ENCODE measurements at places on chromosomes 3 and 15. TPM values are rescaled to one million over a fixed set of nuclear protein-coding genes. Genes with fewer than 3 reads are reported as not detected.
A peak's percentile ranks its signal among the peaks of the same experiment; 100 is the strongest.

DNA sequence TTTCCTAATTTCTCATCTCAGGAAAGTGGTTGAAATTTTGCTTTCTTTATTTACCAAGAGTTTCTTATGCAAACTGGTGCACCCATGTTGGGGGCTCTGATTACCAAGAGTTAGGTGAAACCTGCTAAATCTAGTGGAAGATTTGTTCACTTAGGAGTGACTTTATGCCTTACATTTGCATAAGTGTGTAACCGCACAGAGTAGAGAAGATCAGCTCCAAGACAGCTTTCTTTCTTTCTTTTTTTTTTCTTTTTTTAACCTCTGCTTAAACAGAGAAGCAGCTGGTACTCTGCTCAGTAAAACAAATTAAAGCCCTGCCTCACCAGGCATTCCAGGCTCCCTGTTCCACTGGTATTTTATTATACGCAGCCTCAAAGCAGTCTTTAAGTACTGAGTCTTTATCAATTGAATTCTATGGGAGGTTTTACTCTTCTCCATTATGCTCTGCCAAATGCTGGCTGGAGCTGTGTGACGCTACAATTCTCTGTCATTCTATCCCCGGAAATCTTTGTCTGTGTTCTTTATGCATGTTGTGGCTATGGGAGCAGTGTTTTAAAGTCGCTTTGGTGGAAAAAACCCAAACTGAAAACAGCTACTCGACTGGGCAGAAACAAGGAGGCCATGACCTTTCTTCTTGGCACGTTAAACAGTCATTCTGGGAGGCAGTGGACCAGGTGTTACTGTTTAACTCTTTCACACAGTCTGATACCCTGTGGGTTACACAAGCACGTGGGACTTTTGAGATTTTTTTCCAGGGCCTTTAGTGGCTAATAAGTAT lies 55.2 kb upstream of the GBE1 start:
- H3K27me3 ChIP-seq, result no peaks in the 10 kb centered on the region
- H3K27ac ChIP-seq, result no peak overlapping the region
- DNase-seq, result no peak
- H3K4me3 ChIP-seq, result no peak overlapping the region

DNA sequence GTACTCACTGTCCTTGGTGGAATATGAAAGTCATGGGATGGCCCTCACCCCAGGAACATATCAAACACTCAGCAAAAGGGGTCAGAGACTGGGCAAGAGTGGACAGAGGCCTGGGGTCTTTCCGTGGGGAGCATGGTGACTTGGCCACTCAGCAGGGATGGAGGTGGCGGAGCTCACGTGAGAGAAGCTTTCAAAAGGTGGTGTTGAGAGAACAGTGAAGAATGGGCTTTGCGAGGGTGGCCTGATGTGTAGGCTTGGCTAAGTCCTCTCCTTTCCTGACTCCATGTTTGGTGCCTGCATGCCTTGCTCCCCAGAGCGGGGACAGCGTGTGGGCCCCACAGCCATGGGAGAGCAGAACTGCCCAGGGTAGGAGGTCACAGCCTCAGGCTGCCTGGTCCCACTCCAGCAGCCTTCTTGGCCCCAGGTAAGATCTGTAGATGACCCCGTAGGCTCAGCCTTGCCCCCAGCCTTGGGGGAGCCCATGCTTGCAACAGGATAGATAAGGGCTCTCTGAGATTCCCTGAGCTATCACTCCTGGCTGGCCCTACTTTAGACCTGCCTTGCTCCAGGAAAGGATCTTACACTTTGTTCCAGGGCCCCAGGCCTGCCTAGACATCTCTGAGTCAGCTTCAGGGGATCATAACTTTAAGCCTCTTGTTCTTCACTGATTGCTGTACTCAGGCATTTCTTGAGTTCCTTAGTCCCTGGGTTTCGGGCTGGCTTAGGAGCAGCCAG lies 17.0 kb downstream of the RPLP1 start:
- no peaks in the 10 kb centered on the region for H3K36me3 ChIP-seq
- no peak for DNase-seq
- H3K27me3 ChIP-seq, result no peaks in the 10 kb centered on the region
- H3K4me3 ChIP-seq, result no peak overlapping the region

Gene CPEB1
- 5.2 TPM for polyA plus RNA-seq

GRCh38 chr3:124172283-124172682 lies 180.4 kb upstream of the ROPN1 start:
- H3K27ac ChIP-seq, result no peak overlapping the region
- no peak for DNase-seq
- H3K27me3 ChIP-seq, result no peaks in the 10 kb centered on the region
- H3K4me3 ChIP-seq, result no peak overlapping the region
- no peaks in the 10 kb centered on the region for H3K36me3 ChIP-seq

Gene TM4SF1
- polyA plus RNA-seq, result 0.49 TPM

Gene LRRC31
- not detected for polyA plus RNA-seq

DNA sequence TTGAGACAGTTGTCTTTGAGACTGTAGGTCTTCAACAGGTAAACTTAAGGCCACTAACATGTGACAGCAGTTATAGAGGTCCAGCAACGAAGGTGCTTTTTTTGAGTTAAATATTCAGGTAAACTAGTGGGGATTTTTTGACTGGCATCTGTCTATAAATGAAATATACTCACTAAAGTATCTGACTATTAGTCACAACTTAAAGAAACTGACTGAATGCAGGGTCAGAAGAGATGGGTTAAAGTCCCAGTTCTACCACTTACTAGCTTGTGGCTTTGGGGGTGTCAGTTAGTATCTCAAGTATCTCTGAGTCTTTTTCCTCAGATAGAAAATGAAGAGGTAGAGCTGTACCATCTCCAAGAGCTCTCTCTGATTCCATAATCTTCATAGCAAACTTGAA lies 18.0 kb downstream of the MIX23 start:
- H3K27me3 ChIP-seq, result no peaks in the 10 kb centered on the region
- H3K4me3 ChIP-seq, result no peak overlapping the region
- H3K4me1 ChIP-seq, result peaks cover 3% of the 10 kb centered on the region
- H3K27ac ChIP-seq, result no peak overlapping the region

Gene IQCF5
- not detected for polyA plus RNA-seq

- H3K4me1 ChIP-seq, result 0 out of 2 replicates have a peak, but pooled peaks cover 7% of the 10 kb centered on the region
- H3K36me3 ChIP-seq, result no peaks in the 10 kb centered on the region
- DNase-seq, result no peak
- no peak overlapping the region for H3K4me3 ChIP-seq
- H3K27me3 ChIP-seq, result no peaks in the 10 kb centered on the region
Measured at GRCh38 chr15:95556225-95556624, 774.3 kb upstream of the NR2F2 start.

- peaks cover 5% of the 10 kb centered on the region for H3K4me1 ChIP-seq
- no peak overlapping the region for H3K4me3 ChIP-seq
- H3K27ac ChIP-seq, result no peak overlapping the region
- DNase-seq, result no peak
Measured at GRCh38 chr3:57937092-57937491, 71.1 kb upstream of the FLNB start.

Gene COL7A1
- polyA plus RNA-seq, result 3.0 TPM

DNA sequence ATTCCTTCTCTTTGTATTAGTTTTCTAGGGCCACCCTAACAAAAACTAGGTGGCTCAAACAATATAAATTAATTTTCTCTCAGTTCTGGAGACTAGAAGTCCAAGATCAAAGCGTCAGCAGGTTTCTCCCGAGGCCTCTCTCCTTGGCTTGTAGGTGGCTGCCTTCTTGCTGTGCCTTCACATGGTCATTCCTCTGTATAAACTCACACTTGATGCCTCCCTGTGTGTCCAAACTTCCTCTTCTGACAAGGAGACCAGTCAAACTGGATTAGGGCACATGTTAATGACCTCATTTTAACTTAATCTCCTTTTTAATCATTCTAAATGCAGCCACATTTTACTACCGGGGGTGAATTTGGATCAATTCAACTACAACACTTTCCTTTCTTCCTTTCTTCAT lies 691.1 kb downstream of the DIPK2A start:
- H3K4me1 ChIP-seq, result no peaks in the 10 kb centered on the region
- no peak overlapping the region for H3K27ac ChIP-seq
- H3K4me3 ChIP-seq, result no peak overlapping the region
- DNase-seq, result no peak
- no peaks in the 10 kb centered on the region for H3K36me3 ChIP-seq
- H3K27me3 ChIP-seq, result no peaks in the 10 kb centered on the region

DNA sequence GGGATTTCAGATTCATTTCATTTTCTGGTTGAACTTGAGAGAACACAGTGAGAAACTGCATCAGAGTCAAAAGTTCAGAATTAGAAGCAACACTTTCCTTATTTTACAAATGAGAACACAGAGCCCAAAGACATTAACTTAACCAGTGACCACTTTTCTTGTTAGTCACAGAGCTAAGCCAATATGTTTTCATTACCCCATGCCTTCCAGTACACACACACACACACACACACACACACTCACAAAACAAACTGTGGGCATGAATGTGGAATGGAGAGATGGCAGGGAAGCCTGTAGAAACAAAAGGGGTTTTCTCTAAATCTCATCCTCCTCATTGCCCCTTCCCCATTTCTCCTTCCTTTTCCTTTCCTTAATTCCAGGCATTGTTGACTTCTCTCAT lies 267.4 kb upstream of the GADL1 start:
- DNase-seq, result no peak
- peaks cover 17% of the 10 kb centered on the region for H3K4me1 ChIP-seq
- H3K27me3 ChIP-seq, result no peaks in the 10 kb centered on the region
- no peaks in the 10 kb centered on the region for H3K36me3 ChIP-seq
- H3K4me3 ChIP-seq, result no peak overlapping the region

- H3K27me3 ChIP-seq, result no peaks in the 10 kb centered on the region
- no peaks in the 10 kb centered on the region for H3K4me1 ChIP-seq
- H3K27ac ChIP-seq, result no peak overlapping the region
- H3K36me3 ChIP-seq, result no peaks in the 10 kb centered on the region
Measured at GRCh38 chr3:183211352-183211751, 41.7 kb upstream of the B3GNT5 start.

GRCh38 chr15:77607111-77607893 lies 25.4 kb downstream of the LINGO1 start:
- H3K4me1 ChIP-seq, result peaks cover 46% of the 10 kb centered on the region
- no peaks in the 10 kb centered on the region for H3K36me3 ChIP-seq
- DNase-seq, result no peak
- no peak overlapping the region for H3K27ac ChIP-seq
- no peak overlapping the region for H3K4me3 ChIP-seq

Gene RAD51
- polyA plus RNA-seq, result 19.5 TPM

Gene KNL1
- polyA plus RNA-seq, result 16.7 TPM

DNA sequence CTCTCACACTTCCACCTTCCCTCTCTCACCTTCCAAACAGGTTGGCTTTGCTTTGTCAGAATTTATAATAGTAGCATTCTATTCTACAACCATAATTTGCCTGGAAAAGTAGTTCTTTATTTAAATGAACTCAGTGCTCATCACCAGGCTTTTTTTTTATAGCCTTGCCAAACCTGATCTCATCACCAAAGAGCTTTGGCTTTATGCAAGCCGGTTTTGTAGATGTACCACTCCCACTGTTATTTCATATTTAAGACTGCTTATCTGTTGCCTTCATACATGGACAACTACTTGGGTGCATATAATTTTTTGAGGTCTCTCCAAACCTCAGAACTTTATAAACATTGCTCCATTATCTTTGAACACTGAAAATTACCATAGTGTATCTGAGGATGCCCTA lies 246.1 kb upstream of the PPP2R3A start:
- no peak for DNase-seq
- H3K36me3 ChIP-seq, result no peaks in the 10 kb centered on the region
- H3K4me1 ChIP-seq, result peaks cover 17% of the 10 kb centered on the region
- H3K27me3 ChIP-seq, result no peaks in the 10 kb centered on the region

- no peaks in the 10 kb centered on the region for H3K27me3 ChIP-seq
- no peaks in the 10 kb centered on the region for H3K36me3 ChIP-seq
- H3K4me1 ChIP-seq, result no peaks in the 10 kb centered on the region
- no peak overlapping the region for H3K4me3 ChIP-seq
Measured at GRCh38 chr3:31095255-31095654, 200.8 kb upstream of the GADL1 start.

Gene TM4SF18
- polyA plus RNA-seq, result 1.4 TPM

DNA sequence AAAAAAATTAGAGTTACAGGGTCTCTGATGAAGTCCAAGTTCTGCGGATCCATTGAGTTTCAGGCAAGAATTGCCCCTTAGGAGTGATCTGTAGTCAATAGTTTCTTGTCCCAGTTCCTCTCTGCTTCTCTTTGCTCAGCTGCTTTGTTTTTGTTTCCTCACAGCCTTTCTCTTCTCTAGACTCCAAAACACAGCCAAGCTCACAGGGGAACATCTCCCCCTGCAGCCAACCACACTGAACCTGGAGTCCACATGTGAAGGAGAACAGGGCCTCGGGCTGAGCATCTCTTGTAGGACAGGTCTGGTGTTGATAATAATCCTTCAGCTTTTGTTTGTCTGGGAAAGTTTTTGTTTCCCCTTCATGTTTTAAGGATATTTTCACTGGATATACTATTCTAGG lies 202.6 kb upstream of the ATP10A start:
- peaks cover 6% of the 10 kb centered on the region for H3K4me1 ChIP-seq
- H3K4me3 ChIP-seq, result no peak overlapping the region
- DNase-seq, result peak; percentile 46
- no peak overlapping the region for H3K27ac ChIP-seq

DNA sequence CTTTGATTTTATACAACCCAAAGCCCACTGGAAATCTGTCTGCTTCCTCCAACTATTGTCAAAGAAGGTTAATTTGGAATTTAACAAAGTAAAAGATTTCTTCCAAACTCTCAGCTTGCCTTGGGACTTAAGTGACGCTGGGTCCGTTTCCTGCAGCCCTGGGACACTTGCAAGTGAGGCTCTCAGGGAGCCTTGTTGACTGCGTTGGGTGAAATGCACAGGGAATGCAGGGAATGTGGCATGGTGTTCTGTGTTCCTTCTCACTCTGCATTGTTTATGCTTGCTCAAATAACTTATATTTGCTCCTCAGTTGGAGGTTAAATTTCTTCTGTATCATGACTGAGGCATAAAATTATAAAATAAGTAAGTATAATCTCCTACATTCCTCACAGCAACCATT lies 60.9 kb upstream of the TJP1 start:
- H3K4me1 ChIP-seq, result peaks cover 7% of the 10 kb centered on the region
- H3K36me3 ChIP-seq, result no peaks in the 10 kb centered on the region
- peak; percentile 78 for DNase-seq
- H3K4me3 ChIP-seq, result no peak overlapping the region
- no peaks in the 10 kb centered on the region for H3K27me3 ChIP-seq

Gene DET1
- 4.2 TPM for polyA plus RNA-seq

Gene SLC12A8
- 6.9 TPM for polyA plus RNA-seq

DNA sequence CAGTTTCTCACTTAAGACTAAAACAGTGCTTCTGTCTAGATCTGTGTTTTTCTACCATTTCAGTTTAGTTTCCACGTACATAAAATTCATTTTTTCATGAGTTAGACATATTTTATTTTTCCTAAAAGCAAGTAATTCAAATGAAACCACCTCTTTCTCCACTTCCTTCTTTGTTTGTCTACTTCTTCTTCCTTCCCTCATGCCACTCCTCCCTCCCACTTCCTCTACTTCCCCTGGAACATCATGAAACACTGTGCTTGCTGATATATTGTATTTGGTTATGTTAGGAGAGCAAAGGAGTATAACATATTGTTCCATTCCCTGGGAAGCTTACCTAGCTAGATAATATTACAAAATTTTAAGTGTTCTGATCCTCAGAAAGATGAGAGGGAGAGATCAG lies 36.7 kb upstream of the GOLGA8B start:
- no peak for DNase-seq
- no peaks in the 10 kb centered on the region for H3K36me3 ChIP-seq
- H3K4me3 ChIP-seq, result no peak overlapping the region
- H3K27ac ChIP-seq, result no peak overlapping the region

Gene ARPIN
- polyA plus RNA-seq, result 0.79 TPM

Gene ZNF621
- 6.8 TPM for polyA plus RNA-seq
